ENCODE measurements at places on chromosomes 3 and 15.
A peak's percentile ranks its signal among the peaks of the same experiment; 100 is the strongest.

GRCh38 chr3:54510506-54510905 is 388.2 kb downstream of the CACNA2D3 start:
- no peak for DNase-seq

- peak; percentile 41 for DNase-seq
Observed at GRCh38 chr3:112979244-112979832, 4.4 kb upstream of the CD200R1 start.

GRCh38 chr3:136869282-136869681 is 7.3 kb downstream of the NCK1 start:
- DNase-seq, result no peak

GRCh38 chr3:160981217-160981938 is 123.8 kb downstream of the B3GALNT1 start:
- no peak for DNase-seq

GRCh38 chr3:193932136-193932535 is 203.8 kb upstream of the HES1 start:
- DNase-seq, result peak; percentile 49

GRCh38 chr3:108067768-108068167 is 23.1 kb downstream of the CD47 start:
- DNase-seq, result no peak

DNA sequence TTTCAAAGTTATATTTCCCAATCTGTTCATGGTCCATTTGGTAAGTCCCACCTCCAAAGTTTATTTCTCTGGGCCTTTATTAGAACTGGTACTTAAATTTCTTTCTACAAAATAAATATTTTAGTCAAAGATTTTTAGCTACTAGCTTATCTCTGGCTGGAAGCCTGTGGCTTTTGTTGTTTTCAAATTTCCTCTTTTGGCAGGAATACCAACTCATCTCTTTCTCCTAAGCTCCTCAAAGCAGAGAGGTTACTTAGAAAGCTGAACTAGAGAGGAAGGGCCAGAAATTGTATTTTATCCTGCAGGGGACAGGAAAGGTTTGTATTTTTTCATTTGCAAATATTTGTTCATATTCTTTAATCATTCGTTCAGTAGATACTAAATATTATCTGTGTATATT is 227.8 kb downstream of the TBL1XR1 start:
- no peak for DNase-seq

- peak; percentile 53 for DNase-seq
Observed at GRCh38 chr3:132228923-132229322, 88.3 kb upstream of the ACP3 start.
